Left hindlimb (tissue), 1 donor: ENCODE measurements at places on chromosomes 6 and 20.

- peak; percentile 90 for DNase-seq
These were observed 946 bp downstream of the BEND3 start for GRCh38 chr6:107114213-107114925.

GRCh38 chr20:63255931-63256704, 1.9 kb upstream of the NKAIN4 start:
- no peak for DNase-seq

- no peak for DNase-seq
These were observed 103.3 kb upstream of the PLN start for GRCh38 chr6:118444796-118445195.

- no peak for DNase-seq
These were observed 149.1 kb downstream of the ZDHHC14 start for GRCh38 chr6:157530126-157530525.

- no peak for DNase-seq
These were observed 80.6 kb downstream of the KCNQ5 start for GRCh38 chr6:72702421-72702820.

- no peak for DNase-seq
These were observed 45.5 kb upstream of the KIF25 start for GRCh38 chr6:167951781-167952511.

DNA sequence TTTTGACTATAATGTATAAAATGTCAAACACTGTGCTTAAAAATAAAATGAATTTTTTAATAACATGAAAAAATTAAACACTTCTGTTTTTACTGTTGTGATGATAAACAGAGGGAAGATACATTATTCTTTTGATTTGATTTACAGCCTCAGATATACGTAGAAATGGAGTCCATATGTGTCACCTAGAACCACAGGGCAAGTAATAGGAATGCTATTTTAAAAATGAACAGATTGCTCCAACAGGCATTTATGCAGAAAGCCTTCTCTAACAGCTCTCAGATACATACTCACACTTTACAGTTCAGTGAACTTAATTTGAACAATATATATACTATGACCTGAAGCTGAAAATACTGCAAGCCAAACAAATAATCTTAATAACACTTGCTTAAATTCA, 1551.0 kb downstream of the GRIK2 start:
- DNase-seq = no peak

DNA sequence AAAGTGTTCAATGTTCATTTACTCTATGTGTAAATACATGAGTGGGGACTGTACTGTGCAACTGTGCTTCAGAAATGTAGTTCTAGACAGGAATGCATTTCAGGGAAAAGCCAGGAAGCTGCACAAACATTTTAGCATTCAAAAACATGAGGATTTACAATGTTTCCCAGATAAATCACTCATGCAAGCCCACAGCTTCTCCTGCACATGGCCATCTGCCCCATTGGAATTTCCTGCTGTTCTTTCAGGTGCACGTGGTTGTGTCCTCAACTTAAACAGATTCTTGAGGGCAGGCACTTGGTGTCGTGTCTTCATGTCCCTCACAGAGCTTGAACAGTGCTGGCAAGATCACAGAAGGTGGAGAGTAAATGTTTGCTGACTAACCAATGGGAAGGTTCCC, 101.5 kb downstream of the UNC5CL start:
- no peak for DNase-seq

DNA sequence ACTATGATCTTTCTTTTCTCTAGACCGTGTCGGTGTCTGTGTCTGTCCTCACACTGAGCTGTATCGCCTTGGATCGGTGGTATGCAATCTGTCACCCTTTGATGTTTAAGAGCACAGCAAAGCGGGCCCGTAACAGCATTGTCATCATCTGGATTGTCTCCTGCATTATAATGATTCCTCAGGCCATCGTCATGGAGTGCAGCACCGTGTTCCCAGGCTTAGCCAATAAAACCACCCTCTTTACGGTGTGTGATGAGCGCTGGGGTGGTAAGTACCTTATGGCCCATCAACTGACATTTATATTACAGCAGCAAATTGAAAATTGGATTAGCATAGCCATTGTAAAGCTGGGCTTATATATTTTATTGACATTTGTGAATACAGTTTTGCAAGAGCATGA, 72.2 kb upstream of the GFRAL start:
- DNase-seq = no peak

DNA sequence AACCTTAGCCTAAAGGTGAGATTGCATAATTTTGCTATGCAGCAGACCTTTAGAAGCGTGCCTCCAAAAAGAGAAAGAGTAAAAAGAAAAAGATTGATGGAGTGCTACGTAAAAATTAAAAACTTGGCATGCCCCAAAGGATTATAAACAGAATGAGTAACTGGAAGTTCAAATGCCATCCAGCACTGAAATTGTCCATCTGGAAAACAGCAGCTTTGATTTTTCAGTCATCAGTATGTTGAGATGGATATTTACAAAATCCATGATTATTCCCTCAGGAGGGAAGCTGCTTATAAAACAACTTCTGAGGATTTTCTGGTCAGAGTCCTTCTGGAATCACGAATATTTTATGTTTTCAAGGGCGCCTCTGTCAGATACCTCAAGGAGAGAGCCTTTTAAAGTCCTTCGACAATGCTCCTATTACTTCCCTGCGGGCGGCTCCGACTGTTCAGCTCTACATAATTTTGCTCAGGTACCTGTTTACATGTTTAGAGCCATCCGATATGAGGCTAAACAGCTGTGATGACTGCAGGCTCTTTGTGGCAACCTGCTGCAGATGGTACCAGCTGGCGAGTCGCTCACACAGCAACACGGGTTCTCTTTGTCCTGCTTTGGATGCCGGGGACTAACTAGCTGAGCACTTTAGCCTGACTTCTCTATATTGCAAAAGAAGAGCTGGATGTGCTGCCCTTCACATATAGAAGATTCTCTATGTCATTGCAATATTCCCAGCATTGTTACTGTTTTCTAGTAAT, 83.3 kb downstream of the RCAN2 start:
- DNase-seq = no peak

DNA sequence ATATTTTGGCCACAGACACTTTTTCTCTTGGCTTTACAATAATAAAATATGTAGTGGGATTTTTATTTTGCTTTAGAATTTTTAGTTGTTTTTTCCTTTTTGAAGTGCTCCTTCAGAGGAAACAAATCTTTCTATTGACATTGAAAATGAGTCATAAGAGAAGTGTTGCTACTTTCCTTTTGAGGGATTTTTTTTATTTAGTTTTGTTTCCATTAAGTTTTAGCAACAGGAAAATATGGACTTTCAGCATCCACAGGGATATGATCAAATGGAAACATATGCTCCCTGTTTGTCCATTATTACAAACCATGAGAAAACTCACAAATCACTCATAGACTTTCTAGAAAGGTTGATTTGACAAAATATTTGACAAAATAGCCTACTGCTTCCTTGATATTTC, 65.3 kb upstream of the BMP2 start:
- no peak for DNase-seq

DNA sequence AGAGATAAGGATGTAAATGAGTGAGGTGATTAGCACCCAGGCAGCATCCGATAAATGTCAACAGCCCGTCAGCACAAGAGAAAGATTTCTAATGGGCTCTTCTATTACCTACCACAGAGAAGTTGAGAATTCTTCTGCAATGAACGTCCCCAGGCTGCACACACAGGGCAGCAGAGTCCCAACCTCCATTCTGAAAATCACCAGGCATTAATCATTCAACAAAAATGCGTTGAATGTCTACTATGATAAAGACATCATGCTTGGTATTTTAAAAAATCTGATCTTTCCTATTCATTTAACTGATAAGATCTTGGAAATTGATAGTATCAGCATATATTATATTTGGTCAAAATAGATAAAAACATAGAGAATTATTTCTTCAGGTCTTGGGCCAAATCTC, 59.5 kb upstream of the VGLL2 start:
- DNase-seq = no peak
